ENCODE measurements at places on chromosomes 11 and 22.

DNA sequence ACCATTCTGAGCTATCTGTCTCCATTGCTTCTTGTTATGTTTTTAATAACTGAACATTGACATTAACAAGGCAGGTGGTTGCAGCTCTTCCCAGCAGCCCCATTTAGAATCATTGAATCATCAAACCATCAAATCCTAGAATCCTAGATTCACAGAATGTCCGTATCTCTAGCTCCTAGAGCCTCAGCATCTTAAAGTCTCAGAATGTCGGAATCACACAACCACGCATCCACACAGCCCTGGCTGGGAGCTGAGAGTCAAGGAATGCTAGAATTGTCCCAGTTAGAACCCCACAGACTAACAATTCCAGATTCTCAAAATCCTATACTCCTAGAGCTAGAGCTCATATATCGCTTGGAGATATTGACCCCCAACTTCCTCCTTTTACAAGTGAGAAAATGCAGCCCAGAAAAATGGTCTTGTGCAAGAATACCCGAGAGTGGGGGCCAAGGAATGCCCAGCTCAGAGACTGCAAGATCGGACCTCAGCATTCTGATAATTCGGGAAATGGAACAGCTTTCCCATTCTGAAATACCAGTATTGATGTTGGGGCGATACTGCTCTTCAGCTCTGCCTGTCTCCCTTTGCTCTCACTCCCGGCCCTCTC, 38.8 kb downstream of the PDE2A start:
- DNase-seq, result no peak

DNA sequence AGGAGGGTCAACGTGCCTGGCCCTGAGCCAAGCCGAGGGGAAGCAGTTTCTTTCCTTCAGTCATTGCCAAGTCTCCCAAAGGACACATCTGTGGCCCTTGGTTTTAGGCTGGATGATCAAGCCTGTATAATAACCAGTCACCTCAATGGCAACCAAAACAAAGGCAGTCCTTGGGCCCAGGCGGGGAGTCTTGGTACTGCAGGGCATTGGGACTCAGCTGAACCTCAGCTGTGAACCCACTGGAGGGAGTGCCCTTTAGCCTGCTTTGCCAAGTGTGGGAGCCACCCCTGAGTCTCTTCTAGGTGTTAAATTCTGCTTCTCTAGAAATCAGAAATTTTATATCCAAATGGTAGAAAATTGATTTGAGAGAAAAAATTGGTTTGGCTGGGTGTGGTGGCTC, 36.9 kb downstream of the CPT1A start:
- DNase-seq, result no peak

- no peak for DNase-seq
Observed at GRCh38 chr22:48740731-48741405, 1086.8 kb downstream of the BRD1 start.

DNA sequence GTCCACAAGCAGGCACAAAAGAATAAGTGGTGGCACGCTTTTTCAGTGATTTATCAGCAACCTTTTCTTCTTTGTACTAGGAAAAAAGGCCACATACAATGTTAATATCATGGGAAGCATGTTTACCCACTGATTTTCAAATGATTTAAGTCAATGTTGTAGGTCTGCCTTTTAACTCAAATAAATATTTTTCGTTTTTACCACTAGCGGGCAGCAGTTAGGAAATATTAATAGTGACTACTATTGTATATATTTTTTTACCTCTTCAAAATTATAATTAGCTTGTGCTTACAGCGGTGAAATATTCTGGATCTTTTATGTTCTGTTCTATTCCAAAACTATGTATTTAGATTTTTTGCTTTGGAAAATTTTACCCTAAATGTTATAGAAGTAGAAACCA, 6.4 kb upstream of the SLC17A6 start:
- DNase-seq, result no peak

- DNase-seq, result no peak
Observed at GRCh38 chr11:47498149-47498548, 49.2 kb upstream of the RAPSN start.

GRCh38 chr11:12827929-12828812, 153.9 kb downstream of the TEAD1 start:
- DNase-seq, result no peak

- no peak for DNase-seq
Observed at GRCh38 chr22:20137671-20138416, 6.2 kb downstream of the ZDHHC8 start.
